ENCODE measurements at places on chromosomes 3 and 15. TPM values are rescaled to one million over a fixed set of nuclear protein-coding genes. Genes with fewer than 3 reads are reported as not detected.

The CMTM6 gene
- 115 TPM for total RNA-seq

The LRRC3B gene
- not detected for total RNA-seq

The DTX3L gene
- 109 TPM for total RNA-seq

The SATB1 gene
- 0.89 TPM for total RNA-seq

The COL6A5 gene
- total RNA-seq: not detected

Measured in M059J (cell line).